ENCODE measurements at places on chromosomes 3 and 15. TPM values are rescaled to one million over a fixed set of nuclear protein-coding genes. Genes with fewer than 3 reads are reported as not detected.

DNA sequence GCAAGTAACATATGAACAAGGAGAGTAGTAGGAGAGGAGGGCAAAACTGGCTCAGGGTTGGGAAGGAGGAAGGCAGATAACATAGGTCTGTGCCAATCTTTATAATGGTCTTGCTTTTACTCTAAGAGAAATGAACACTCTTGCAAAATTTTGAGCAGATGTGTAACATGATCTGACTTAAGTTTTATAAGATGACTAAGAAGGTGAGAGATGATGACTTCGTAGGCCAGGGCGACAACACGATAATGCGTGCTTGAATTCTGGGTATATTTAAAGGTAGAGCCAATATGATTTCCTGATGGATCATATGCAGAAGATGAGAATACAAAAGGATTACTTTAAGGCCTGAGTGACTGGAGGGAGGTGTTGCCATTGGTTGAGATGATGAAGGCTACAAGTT is 265.4 kb upstream of the KCNMB2 start:
- DNase-seq: no peak

GRCh38 chr3:119934249-119934648 is 152.3 kb downstream of the NR1I2 start:
- DNase-seq: no peak

- no peak for DNase-seq
These were observed 7.5 kb downstream of the BMF start for GRCh38 chr15:40100947-40101905.

DNA sequence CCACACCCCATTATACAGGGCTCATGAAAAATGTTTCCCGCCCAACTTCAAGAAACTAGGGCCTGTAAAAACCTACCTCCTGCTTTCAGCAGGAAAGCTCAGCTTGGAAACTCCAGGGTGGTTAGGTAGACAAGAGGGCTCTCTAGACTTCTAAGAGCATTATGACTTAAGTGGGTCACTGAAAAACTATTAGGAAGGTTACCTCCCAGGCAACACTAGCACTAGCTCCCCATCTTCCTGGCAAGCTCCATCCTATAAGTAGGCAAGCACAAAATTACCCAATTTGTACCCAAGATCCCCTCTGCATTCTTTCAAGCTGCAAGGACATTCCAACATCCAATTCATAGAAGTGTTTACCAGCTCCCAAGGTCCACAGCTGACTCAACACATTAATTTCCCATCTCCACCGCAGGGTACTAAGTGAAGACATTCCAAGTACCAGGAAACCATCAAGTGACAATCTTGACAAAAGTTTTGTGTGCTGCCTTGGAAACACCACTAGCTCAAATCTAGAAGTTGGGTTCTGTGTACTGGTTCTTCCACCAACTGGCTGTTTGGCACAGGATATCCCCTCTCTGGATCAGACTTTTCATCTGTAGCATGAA is 46.9 kb downstream of the WNT5A start:
- no peak for DNase-seq

DNA sequence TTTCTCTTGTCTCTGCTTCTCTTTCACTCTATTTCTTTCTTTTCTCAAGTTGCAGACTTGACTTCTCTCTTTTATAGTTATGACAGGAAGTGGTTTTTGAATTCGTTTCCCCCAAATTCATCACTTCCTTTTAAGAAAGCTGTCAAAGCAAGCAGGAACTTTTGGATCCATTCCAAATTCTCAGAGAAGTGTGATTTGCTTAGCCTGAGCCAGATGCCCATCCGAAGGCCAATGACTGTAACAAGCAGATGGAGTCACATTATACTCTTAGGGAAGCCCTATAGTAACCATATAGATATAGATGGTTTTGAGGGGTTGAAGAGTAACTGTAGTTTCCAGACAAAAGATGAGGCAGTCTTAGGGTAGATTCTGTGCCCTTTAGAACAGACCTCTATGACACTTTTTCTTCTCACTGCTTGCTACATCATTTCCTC is 592.0 kb upstream of the KCNMB2 start:
- no peak for DNase-seq

DNA sequence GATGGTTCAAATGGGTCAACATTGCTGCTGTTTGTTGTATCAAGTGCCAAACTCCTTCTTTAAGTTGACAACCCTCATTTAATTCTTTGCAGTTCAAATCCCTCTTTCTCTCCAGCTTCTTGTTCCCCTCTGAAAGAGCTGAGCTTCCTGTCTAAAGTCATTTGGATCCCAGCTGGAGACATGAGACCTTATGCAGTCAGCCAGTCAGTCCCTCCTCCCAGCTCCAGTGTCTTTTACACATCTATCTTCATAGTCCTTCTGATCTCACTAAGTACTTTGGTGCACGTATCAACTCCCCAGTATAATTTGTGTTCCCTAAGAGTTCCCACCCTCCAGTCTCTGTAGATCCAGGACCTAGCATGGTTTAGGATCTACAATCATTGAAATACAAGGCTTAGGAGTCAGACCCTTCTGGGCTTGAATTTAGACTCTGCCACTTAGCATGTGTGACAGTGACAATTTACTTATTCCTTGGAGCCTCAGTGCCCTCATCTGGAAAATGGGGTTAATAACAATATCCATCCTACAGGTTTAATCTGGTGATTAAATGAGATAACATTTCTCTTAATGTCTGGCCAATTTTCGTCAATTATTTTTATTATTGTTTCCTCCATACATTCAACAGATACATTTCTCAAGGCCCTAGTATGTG is 102.8 kb upstream of the SEMA6D start:
- DNase-seq: no peak

DNA sequence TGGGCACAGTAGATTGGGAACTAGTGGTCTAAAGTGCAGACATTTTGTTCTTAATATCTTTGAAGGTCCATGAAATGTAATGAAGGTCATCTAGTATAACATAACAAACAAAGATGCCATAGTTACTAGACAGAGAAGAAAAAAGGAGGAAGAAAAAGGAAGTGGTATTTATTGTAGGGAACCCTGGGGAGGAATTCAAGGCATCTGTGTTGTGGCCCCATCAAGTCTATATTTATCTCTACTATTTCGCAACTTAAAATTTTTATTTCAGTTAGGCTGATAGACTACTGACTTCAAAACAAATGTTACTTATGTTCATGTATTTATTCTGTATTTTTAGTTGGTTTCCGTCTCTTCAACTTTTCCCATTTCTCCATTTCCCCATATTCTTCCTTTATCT is 48.9 kb upstream of the ZDHHC23 start:
- DNase-seq: peak; percentile 33

DNA sequence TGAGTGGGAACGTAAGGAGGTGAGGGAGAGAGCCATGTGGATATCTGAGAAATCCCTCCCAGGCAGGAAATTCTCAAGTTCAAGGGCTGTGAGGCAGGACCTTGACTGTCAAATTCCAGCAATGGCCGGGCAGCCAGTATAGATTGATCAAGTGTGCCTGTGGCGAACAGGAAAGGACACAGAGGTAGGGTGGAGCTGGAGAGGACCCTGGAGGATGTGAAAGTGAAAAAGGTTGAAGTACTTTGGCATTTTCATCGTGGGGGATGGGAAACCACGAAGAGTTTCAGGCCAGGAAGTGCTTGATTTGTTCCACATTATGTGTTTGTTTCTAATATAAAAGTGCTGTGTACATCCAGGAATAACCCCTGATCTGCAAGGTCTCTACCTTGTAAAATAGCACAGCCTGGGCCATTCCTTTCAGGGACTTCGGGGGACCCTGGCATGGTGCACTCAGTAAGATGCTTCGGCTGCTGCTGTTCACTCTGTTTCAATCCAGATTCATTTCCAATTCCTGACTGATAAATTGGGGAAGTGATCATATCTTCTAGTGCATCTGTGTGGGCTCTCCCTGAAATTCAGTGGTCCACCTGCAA is 156.6 kb downstream of the MCTP2 start:
- DNase-seq: no peak

- no peak for DNase-seq
These were observed 75.0 kb downstream of the PEX5L start for GRCh38 chr3:179961703-179962078.

DNA sequence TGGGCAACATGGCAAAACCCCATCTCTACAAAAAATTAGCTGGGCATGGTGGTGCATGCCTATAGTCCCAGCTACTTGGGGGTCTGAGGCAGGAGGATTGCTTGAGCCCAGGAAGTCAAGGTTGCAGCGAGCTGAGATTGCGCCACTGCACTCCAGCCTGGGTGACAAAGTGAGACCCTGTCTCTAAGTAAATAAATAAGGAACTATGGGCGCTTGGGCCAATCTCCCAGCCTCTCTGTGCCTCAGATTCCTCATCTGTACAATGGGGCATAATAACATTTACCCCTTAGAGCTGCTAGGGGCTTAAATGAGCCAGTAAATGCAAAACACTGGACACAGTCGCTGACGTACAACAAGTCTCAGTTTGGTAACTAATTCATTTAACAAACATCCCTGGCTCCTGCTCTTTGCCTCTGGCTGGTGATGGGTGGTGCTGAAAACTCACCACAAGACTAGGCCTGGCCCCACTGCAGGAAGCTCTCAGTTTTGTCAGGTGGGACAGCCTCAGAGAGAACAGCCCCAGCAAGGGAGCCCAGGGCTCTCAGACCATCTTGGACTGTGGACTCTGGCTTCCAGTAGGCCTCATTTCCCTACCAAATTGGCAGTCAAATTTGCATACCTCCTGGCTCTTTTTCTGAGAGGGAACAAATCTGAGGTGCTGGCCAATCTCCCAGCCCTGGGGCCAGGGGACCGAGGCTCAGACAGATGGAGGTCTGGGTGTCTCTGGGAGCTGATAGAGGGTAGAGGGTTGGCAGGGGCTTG is 6.4 kb upstream of the TBC1D2B start:
- no peak for DNase-seq

DNA sequence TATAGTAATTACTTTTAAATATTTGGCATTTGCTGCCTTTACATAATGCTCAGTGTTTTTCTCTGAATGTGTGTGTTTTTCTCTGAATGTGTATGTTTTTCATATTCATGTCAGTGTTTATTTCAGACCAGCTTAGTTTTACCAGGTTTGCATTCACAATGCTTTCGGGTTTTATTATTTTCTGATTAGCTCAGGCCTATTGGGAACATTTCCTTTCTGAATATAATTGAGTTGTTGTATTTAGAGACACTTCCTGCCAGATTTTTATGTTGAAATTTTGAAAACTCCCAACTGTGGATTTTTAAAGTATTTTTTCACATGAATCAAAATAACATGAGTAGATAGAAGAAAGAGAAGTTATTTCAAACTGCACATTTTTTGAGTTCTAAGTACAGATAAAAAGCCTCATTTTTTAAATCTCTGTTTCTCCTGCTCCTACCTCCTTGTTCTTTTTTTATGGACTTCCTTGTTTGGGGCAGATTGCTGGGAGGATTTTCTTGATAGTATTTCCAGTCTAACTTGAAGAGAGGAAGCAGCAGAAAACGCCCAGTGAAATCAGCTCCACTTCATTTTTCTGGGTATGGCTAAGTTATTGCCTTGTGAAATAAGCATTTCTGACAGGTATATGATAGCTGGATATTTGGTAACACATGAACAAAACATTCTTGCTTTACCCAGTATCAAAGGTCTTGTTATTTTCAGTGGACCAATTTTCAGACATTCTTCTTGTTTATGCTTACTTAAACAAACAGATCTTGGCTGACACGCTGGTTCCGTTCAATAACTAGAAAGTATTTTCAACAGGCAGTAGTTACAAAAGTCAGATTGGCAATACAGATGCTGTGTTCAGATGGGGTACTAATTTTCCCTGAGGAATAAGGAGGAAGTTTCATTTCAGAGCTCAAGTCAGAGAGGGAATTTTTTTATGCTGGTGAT is 70.7 kb downstream of the RIOX2 start:
- no peak for DNase-seq

GRCh38 chr15:83446904-83447709 is at the start of gene SH3GL3:
Gene SH3GL3 (plus strand): TSS chr15:83447341. CDS start chr15:83447534, 193 bp downstream.
- peak; percentile 79 for DNase-seq

DNA sequence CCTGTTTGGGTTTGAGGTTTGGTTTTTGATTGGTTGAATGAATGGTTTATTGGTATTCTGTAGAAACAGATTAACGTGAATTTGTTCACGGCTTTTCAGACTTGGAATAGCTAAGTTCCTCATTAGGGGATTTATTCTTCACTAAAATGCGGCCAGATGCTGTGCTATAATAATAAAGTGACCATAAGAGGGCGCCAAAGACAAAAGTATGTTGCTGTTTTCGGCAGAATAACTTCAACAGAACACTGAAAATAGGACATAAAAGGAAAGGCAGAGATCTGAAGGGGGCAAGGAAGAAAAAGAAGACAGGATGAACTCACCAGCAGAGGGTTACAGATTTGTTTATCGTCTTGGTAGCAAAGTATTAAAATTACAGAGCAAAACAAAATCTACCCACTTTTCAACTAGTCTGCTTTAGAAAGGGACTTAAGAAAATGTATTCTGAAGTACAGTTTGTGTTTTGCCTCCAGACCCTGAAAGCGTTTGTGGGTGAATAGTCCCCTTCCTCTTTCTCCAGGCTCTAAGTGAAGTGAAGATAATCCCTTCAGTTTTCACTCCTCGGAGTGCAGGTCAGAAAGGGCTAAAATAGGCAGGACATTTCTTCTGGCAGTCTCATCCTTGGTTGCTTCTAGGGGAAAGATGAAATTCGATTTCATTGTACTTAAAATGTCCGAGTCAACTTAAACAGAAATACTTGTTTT is 147.6 kb downstream of the IL20RB start:
- peak; percentile 34 for DNase-seq

DNA sequence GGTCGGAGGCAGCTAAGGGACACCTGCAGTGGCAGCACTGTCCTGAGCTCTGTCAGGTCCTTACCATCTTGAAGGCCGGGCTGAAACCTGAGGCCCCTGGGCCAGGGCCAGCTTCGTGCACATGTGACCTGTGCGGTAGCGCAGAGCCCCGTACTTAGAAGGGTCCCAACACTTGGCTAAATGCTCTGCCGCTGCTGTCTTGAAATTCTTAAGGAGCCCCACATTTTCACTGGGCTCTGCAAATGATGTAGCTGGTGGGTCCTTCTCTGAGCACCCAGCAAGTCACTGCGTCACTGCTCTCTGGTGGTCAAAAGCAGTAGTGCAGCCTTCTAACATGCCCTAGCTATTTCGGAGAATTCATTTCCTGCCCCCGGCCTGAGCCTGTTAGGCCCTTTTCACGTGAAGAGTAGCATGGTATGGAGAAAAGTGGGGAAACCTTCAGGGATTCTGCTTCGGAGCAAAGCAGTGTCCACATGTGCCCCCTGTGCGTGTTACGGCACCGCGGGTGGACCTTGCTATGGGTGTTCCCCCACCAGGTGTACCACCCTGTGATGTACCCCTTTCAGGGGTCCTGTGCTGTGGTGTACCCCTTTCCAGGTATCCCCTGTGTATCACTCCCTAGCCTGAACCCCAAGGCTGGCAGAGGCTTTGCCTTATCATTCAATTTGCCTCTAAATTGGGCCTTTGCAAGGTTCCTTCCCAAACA is 79.7 kb downstream of the TMEM266 start:
- peak; percentile 18 for DNase-seq

MCF2L2 gene
- 0.89 TPM for total RNA-seq

IMPG2 gene
- 0.26 TPM for total RNA-seq

GOLGA8Q gene
- 0.84 TPM for total RNA-seq

MUSTN1 gene
- not detected for total RNA-seq

DAZL gene
- total RNA-seq: not detected
